Left forelimb (tissue), 1 donor: ENCODE measurements at places on chromosomes 4 and X.

- no peak for DNase-seq
These were observed 29.2 kb downstream of the MSX1 start for GRCh38 chr4:4888695-4889094.

DNA sequence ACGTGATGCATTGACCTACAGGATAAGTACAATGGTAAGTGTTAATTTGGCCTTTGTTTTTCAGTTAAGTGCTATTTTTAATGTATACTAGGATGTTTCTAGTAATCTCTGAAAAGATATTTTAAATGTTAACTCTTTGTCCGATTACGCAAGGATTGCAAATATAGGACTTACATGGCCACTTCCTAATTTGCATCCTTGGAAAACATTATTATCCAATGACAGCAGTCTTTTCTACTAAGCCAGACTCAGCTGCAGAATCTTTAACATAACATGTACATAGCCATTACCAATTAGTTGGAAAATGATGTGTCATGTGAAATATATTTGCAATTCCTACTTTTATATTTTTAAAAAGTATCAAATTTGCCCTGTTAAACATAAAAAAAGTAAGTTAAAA, 124.7 kb downstream of the MID1 start:
- no peak for DNase-seq

GRCh38 chrX:71577682-71578081, 555 bp upstream of the GCNA start:
- no peak for DNase-seq

DNA sequence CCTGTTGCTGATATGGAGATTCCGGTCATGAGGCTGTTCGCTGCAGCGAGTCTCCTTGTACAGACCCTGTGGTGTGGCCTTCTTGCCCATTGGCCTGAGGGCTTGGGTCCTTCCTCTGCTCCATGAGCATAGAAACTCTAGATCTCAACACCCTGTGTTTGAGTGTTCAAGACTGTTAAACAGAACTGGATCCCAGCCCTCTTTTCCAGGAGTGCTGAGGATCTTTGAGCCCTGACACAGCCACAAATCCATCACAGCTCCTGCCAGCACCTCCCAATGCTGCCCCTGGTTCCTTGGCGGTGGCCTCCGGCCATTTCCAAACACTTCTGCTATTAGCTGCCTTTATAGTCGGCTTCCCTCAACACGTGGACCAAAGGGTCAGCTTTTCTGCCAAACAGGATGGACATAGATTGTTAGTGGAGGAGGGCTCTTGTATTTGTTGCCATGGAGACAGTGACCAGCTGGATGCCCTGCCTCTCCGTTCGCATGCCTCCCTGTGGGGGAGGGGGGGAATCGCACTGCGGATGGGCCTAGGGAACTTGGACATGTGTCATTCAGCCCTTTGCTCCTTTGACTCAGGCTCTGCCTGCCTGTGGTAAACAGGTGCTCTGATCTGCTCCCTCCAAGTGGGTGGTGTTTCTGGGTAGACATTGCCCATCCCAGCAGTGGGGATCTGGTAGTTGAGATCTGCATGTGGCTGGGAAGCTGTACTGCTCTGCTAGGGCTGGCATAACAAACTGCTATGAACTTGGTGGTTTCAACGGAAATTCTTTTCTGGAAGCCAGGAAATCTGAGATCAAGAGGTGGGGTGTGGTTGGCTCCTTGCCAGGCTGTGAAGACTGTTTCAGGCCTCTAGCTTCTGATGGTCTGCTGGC, 6.9 kb upstream of the WDR1 start:
- DNase-seq, result no peak

DNA sequence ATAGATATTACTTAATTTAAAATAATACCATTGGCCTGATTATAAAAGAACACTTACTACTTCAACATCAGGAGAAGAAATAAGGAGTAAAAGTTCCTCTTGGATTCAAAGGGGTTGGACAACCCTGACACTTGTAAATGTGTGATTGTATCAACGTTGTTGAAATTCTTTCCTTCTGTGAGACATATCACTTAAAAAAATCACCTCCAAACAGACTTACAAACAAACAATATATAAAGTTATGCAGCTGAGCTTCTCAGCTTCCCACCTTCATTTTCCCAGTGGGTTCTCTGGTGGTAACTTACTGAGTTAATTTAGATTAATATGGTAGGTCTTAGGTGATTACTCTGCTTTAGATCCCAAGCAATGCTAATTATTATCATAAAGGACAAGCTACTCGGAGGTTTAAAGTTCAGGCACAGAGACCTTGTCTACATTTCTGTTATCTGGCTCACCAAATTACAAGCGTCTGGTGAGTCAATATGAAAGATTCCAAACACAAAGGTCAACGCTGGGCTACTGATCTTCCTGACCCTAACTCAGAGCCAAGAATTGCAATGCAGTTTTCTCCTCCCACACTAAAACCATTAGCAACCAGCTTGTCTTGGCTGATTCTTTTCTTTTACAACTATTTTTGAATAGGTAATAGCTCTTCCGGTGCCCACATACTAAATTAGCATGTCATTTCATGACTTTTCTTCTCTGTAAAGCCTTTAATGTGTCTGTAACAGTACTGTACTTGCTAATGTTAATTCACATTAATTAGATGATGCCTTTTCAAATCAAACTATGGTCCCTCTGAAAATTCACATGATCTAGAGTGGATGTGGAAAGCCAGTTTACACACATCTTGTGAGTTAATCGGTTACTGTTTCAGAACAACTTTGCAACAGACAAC, 157.6 kb downstream of the RASL11B start:
- no peak for DNase-seq

DNA sequence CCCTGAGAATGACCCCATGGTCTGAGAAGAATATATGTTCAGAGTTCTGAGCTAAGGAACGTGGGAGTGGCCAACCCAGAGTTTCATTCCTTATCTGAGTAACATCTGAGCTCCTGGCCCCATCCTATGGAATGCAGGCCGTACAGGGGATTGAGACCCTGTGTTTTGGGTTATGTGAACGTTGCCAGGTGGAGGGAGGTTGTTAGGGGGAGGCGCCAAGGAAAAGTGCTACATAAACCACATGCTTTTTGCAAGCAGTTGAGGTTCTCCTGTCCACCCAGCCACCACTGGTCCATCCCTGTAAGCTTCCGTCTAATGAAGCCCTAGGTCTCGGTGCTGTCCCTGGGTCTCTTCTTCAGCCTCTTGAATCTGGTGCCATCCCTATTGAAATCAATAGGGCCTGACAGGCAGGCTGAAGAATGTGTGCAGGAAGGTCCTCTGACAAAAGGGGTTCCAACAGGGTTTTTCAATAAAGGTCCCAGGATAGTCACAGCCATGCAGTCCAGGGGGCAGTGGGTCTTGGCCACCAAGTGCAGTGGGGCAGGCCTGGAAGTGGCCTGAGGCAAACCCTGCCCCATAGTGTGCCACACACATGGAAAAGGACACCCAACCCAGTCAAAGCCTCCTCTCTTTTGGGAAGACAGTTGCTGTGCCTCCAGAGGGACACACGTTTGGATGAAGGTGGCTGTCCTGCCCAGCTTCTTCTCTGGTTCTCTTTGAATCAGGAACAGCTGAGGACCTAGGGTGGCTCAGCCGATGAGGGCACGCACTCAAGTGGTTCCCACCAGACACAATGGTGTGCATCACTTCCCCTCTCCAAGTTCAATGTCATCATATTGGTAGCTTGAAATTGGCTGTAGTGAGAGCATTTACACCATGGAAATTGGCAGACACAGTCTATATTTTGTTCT, 53.5 kb downstream of the HTRA3 start:
- peak; percentile 57 for DNase-seq
